ENCODE measurements at places on chromosomes 7 and 10. TPM values are rescaled to one million over a fixed set of nuclear protein-coding genes. Genes with fewer than 3 reads are reported as not detected.

DNA sequence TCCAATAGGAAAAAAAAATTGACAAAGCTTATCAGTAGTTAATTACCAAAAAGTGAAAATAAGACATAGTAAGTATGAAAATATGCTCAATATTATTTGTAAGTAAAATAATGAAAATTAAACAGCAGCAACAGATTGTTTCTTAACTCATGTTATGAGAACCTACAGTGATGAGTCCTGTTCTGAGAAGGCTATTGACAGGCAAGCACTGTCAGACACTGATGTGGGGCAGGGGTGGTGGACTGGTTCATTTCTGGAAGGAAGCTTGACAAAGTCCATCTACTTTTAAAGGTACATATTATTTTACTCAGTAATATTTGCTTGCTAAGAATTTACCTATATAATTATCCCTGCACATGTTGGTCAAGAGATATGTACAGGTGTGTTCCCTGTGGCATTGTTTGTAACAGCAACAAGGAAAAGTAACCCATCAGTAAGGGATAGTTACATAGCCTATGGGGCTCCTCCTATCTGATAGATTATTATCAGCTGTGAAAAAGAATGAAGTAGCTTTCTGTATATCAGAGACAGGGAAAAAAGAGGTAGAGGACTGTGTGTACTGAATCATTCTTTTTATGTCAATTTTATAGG is 161.6 kb downstream of the RTKN2 start:
- DNase-seq: no peak

- DNase-seq: no peak
Observed at GRCh38 chr10:118163217-118163616, 116.5 kb upstream of the RAB11FIP2 start.

The ZNF398 gene
- 14.1 TPM for total RNA-seq

GRCh38 chr7:69568266-69568665 is 30.0 kb upstream of the AUTS2 start:
- DNase-seq: no peak

GRCh38 chr7:1531263-1531978 is 919 bp downstream of the MAFK start:
- no peak for DNase-seq
